Peyer's patch (tissue), 4 donors: ENCODE measurements at places on chromosomes 5 and 9. TPM values are rescaled to one million over a fixed set of nuclear protein-coding genes. Genes with fewer than 3 reads are reported as not detected.

Gene LCP2
- 139 TPM for total RNA-seq

Gene DNAH5
- total RNA-seq, result 0.28 TPM

Gene ISL1
- not detected for total RNA-seq

Gene INSL6
- not detected for total RNA-seq

Gene IGFBPL1
- total RNA-seq, result not detected

Gene C1QTNF3
- total RNA-seq, result 9.5 TPM

Gene SETD9
- 5.6 TPM for total RNA-seq

Gene TRPM6
- 25.1 TPM for total RNA-seq

Gene NELFB
- 51.2 TPM for total RNA-seq

Gene NR6A1
- total RNA-seq, result 43.0 TPM

Gene P4HA2
- total RNA-seq, result 43.6 TPM

Gene CCDC192
- total RNA-seq, result not detected

Gene GMCL2
- total RNA-seq, result not detected

Gene FBP2
- total RNA-seq, result not detected
